ENCODE measurements at places on chromosomes 13 and 19.
A peak's percentile ranks its signal among the peaks of the same experiment; 100 is the strongest.

DNA sequence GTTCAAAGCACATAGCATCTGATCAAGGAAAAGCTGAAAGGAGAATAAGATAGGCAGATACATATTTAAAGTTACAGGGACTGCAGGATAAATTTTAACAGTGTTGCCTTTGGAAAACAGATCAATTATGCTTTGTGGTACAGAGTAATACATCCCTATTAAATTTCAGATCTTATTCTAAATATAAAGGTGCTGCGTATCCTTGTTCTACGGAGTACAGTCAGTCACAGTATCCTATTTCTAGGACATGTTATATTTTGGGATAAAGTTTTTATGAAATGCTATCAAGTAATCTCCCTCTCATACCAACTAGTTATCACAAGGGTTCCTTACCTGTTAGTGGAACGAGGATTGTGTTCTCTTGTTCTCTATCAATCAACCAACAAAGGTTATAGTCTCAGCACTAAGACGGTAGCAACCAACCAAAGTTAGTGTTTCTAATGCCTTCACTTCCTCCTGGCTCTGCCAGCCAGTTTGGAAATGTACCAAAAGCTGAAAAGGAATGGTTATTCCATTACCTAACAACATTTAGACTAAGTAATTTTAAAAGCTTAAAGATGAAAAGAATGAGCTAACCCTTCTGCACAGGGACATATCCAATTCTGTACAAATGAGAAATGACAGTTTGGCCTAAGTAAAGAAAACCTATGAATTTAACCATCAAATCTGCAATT, 35.2 kb downstream of the TSC22D1 start:
- DNase-seq: no peak

DNA sequence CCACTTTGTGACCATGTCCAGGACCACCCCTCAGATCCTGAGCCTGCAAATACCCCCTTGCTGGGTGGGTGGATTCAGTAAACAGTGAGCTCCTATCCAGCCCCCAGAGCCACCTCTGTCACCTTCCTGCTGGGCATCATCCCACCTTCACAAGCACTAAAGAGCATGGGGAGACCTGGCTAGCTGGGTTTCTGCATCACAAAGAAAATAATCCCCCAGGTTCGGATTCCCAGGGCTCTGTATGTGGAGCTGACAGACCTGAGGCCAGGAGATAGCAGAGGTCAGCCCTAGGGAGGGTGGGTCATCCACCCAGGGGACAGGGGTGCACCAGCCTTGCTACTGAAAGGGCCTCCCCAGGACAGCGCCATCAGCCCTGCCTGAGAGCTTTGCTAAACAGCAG, 7.7 kb upstream of the CEACAM7 start:
- no peak for DNase-seq

DNA sequence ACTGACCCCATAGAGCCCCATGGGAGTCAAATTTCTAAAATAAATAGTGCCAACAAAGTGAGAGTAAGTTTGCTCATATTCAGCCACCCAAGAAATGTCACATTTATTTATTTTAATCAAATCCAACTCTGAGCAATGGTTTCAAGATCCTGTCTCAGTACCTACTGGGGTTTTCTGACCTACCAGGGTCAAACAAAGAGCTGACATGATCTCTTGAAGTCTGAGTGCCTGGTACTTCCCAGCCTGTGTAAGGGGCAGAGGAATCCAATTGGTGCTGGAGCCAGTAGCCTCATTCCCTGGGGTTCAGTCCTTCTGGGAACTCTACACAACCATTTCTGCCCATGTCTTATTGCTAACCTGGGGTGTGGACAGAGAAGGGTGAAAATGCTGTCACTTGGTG, 104.6 kb upstream of the SERP2 start:
- no peak for DNase-seq

GRCh38 chr13:98171900-98172589, 5.0 kb downstream of the RNF113B start:
- no peak for DNase-seq

DNA sequence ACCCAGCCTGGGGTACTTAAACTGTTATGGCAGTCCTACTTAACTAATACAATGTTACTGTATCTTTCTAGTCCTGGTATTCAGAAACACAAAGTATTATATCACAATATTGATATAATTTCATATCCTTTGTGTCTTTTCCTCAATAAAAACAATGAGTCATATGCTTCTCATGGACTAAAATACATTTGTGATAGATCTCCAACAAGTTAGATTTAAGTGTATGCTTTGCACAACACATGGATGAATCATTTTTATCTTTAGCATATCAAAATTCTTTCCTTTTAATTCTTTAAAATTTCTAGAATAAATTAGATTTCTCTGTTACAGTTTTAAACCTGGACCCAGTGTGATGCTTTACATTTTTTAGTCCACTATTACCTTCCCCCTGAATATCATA, 1357.8 kb upstream of the ATXN8OS start:
- peak; percentile 9 for DNase-seq

DNA sequence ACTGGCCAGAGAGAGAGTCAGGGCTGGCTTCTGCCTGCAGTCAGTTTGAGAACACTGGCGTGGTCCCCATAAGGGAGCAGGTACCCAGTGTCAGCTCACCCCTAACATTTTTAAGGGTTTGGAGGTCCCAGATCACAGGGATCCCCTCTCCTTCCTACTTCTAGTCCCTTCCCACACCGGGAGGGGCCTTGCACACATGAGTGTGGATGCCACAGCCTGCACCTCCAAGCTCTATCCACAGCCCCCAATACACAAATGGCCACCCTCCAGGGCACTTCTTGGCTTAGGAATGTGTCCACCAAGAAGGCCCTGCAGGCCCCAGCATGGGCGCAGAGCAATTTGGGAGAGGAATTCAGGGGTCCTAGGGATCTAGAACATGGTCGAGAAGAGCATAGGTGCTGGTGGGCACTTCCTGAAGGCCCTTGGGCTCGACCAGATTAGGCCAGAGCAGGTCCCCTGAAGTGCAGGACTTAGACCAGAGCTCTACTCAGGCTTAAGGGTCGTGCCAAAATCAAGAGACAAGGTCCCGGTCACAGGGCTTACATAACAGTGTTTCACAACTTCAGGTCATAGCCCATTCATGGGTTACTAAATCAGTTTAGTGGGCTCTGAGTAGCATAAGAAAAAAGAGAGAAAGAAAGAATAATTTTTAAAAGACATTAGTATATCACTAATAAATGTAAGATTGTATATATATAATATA, 16.0 kb downstream of the FXYD5 start:
- DNase-seq: no peak

DNA sequence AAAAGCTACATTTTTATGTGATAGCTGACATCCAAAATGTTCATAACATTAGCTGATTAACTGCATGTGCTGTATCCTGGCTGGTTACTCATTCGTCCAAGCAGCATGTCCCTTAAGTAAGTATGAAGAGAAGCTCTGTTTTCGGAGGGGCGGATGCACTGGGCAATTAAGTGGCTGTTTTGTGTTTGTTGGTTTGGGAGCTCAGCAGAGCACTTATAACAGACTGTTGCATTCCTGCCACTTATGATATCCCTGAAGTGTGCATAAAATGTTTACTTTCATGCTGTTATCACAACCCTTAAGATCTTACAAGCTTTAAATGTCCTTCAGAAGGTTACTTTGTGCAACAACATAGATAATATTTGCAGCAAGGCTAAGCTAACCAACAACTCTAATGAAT, 264.1 kb downstream of the NALCN start:
- peak; percentile 13 for DNase-seq

GRCh38 chr13:49354719-49355118, 89.1 kb downstream of the CAB39L start:
- DNase-seq: no peak

DNA sequence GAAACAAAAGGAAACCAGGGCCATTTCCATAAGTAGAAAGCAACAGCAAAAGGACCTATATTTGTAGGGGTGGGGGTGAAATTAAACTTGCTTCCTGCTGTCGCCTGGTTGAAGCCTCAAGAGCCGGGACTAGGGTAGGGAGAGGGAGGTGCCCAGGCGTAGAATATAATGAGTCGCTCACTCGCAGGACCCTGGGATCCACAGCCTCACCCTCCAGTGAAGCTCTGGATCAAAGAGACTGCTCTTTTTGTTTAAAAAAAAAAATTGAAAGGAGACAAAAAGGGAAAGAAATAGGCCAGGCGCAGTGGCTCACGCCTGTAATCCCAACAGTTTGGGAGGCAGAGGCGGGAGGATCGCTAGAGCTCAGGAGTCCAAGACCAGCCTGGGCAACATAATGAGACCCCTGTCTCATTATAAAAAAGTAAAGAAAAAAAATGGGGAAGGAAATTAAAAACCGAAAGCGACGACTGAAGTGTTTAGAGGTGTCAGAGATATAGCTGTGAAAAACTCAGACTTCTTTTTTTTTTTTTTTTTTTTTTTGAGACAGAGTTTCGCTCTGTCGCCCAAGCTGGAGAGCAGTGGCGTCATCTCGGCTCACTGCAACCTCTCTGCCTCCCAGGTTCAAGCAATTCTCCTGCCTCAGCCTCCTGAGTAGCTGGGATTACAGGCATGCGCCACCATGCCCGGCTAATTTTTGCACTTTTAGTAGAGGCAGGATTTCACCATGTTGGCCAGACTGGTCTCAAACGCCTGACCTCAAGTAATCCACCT, 10.9 kb upstream of the ADGRE5 start:
- DNase-seq: no peak

Data from DMS53 (cell line).